ENCODE measurements at places on chromosomes 16 and 17.

DNA sequence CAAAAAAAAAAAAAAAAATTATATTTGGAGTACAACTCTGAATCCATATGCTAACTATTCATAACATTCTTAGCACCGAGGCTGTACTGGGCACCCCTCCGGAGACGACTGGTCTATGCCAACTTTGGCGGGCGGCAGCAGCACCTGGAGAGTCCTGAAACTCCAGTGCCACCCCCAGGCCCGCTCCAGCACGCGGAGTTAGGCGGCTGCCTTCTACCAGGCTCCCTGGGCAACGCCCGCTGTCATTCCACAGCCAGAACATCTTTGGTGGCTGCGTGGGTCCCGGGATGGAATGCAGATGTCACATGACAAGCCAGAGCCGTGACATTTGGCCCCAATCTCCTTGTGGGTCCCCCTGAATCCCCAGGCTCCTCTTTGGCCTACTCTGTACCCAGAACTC is 6.2 kb downstream of the TIMP2 start:
- no peak for DNase-seq

DNA sequence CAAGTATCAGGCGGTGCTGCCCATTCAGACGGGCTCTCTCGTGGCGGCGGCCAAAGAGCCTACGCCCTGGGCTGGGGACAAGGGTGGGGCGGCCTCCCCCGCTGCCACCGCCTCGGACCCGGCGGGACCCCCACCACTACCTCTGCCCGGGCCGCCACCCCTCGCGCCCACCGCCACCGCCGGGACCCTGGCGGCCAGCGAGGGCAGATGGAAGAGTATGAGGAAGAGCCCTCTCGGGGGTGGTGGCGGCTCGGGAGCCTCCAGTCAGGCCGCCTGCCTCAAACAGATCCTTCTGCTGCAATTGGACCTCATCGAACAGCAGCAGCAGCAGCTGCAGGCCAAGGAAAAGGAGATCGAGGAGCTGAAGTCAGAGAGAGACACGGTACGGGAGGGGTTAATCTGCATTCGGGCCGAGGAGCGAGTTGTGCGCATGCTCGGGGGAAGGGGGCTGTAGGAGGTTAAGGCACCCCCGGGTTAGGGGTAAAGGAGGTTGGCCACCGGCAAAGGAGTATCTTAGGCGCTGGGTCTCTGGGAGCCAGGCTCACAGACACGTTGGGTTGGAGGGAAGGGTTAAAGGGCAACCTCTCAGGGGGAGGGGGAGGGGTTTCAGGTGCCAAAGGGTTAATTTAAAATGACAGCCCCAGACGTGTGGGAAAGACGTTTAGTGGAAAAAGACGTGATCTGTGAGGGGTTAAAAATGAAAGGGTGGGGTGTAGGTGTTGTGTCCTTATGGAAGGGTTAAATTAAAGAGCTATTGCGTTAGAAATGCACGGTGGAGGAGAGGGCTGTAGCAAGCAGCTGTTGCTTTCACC is 1.4 kb downstream of the MSL1 start:
- peak; percentile 87 for DNase-seq

DNA sequence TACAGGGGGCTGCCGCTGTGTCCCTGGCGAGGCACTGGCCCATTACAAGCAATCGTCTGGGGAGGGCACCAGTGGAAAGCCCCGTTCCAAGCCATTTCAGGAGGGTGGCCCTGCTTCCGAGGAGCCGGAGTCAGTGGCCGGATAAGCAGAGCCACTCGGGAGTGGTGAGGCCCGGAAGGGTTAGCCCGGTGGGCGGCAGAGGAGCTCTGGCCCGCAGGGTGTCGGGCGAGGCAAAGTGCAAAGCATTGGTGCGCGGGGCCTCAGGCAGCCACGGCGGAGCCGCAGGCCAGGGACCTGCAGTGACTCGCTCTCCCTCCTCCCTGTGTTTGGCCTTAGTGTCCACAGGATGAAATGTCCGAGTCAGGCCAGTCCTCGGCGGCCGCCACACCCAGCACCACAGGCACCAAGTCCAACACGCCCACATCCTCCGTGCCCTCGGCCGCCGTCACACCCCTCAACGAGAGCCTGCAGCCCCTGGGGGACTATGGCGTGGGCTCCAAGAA is 24.6 kb downstream of the NME3 start:
- DNase-seq, result no peak

DNA sequence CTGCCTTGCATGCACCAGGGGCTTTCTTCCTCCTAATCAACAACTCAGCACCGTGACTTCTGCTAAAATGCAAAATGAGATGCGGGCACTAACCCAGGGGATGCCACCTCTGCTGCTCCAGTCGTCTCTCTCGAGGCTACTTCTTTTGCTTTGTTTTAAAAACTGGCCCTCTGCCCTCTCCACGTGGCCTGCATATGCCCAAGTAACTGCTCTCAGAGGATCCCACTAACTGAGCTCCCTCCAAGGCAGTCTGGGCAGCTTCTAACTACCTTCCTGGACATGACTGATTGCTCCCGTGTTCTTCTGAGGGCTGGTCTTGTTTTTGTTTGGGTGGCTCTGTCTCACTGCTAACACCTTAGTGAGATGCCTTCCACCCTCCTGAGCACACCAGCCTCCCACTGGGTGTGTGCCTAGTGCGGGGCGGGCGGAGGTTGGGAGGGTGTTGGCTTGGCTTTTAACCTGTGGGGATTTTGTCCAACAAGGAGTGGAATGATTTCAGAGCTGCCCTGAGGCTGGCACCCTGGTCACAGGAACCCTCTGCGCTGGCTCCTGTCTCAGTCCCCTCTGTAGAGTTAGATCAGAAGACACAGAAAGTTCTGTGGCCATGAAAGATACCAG is 8.9 kb upstream of the LGALS9 start:
- no peak for DNase-seq

Measured in islet precursor cell (in vitro differentiated cells).